ENCODE measurements at places on chromosomes 4 and X. TPM values are rescaled to one million over a fixed set of nuclear protein-coding genes. Genes with fewer than 3 reads are reported as not detected.

PDCL2 gene
- not detected for polyA plus RNA-seq

ATRX gene
- polyA plus RNA-seq, result 48.4 TPM

TMEM154 gene
- 0.68 TPM for polyA plus RNA-seq

SYN1 gene
- polyA plus RNA-seq, result 11.6 TPM

FGD1 gene
- polyA plus RNA-seq, result 17.2 TPM

PROM1 gene
- 56.0 TPM for polyA plus RNA-seq
